Stimulated activated CD4-positive, alpha-beta T cell treated with anti-CD3 and anti-CD28 coated beads, Interleukin-1b, Interleukin-23, amount 100 ng/mL, for 1 hour (primary cell): ENCODE measurements at places on chromosomes 6 and 20.

DNA sequence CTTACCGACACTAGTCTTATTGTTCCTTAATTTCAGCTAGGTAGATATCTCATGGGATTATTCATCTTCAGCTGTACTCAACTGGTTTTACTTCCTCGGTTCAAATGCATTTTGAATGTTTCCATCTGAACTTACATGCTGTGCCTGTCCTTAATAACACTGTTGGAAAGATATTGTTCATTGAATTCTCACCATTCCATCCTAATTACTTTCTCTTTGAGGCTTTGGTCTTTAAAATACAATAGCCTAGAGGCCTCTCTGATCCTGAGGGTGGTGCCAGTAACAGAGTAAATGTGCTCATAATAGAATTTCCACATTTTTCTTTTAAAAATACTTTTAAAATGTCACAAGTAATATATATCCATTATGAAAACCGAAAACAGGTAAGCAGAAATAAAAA is 54.0 kb downstream of the IL20RA start:
- DNase-seq: no peak

DNA sequence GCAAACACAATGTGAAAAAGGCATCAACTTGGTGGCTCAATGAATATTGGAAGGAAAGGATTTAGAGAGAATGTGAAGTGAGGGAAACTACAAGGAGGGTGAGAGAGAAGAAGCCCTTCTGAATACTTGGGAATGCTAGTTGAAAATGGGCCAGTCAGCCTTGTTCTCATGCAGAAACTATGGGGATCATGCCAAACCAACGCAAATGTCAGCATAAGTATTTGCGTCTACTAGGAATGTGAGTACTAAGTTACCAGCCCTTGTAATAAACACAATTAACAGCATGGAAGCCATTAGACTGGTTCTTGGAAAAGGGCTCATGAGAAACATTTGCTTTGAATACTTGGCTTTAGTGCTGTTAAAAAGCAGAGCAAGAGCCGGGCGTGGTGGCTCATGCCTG is 54.9 kb upstream of the AIG1 start:
- no peak for DNase-seq

DNA sequence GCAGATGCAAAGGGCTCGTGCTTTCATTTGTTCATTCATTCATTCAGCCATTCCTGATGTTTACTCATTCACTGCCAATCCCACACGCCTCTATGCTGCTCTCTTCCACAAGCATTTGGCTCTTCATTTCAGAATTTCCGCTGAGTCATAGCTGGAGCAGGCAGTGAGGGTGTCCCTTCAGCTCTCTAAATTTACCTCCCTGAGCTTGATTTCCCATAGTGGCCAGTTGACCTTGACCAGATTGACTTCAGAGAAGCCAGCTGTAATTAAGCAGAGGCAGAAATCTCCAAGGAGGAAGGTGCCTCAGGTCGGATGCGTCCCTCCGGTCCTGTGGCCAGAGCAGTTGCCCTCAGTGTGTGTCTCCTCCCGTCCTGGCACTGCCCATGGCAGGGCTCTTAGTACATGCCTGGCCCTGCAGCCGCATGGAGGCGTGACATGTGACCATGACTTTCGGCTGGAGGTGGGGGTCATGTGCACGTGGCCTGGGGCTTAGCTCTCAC is 267.2 kb upstream of the ECI2 start:
- DNase-seq: no peak

DNA sequence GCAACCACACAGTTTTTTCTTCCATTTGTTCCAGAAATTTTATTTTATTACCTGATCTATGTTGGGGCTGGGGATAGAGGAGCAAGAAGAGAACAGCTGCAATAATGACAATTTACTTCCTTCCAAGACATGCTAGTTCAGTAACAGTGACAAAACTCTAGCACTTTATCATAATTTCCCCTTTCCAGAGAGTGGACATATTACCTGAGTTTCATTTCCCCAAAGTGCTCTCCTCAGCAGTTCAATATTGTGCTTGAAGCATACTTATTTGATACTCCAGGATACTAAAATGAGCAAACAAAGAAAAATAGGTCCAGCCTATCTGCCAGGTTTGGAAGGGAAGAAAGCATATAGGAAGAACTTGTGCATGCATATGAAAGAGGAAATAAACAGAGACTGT is 157.7 kb downstream of the ID4 start:
- no peak for DNase-seq

DNA sequence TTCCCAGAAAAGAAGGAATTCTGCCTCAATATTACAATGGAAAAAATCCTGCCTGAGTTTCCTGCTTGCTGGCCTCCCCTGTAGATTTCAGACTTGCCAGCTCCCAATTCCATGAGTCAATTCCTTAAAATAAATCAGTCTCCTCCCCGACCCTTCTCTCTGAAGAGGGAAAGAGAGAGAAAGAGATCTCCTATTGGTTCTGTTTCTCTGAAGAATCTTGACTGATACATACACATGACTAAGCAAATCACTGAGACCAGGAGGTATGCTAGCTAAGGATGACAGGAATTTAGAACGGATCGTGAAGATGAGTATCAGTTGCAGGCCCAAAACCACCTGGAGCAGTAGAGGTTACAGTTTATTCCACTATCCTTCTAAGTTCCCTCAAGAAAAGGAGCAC is 11.3 kb upstream of the RBM24 start:
- DNase-seq: no peak

GRCh38 chr6:134596191-134596590 is 278.3 kb upstream of the SGK1 start:
- DNase-seq: no peak

DNA sequence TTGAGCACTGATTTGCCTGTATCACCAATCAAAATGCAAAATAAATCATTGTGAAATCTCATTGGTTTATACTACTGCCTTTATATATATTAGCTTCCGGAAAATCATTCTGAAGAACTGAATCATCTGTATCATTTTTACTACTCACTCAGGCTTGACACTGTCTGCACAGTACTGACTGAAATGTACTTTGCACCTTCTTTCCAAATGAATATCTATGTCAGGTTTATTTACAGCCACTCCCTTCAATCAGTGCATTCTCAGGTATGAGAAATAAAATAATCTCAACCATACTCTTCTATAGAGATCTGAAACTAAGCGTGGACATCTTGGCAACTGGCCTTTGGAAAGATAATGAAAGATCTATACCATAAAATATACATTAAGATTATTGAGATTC is 2.7 kb downstream of the KHDRBS2 start:
- DNase-seq: no peak

DNA sequence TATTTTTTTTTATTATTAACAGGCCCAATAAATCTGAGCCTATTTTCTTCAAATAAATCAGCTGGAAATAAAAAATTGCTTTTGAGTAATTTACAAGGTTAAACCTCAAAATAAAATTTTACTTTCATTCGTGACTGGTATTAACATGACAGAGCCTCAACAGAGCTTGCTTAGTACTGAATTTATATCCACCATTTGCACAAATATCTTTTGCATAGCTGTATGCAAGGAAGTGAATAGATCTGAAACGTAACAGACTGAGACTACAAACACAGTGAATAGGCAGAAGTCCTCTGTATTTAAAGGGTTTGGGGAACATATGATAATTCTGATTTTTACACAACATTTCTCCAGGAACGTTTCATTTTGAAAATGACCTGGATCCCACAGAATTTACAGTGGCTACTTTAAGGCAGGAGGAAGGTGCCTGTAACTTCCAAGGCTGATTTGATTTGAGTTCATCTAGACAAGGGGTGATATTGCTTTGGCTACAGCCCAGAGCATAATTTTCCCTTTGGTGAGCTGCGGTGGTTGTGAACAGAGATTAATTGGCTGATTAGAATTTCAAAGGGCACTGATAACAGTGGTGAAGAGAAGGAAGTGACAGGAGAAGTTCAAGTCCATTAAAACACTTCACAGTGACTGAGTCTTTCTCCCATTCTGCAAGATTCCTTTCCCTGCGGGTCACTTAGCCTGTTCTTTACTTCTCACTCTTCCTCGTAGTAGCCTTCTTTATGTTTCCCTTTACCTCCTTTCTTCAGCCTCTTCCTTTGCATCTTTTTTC is 121.2 kb upstream of the SASH1 start:
- DNase-seq: no peak

DNA sequence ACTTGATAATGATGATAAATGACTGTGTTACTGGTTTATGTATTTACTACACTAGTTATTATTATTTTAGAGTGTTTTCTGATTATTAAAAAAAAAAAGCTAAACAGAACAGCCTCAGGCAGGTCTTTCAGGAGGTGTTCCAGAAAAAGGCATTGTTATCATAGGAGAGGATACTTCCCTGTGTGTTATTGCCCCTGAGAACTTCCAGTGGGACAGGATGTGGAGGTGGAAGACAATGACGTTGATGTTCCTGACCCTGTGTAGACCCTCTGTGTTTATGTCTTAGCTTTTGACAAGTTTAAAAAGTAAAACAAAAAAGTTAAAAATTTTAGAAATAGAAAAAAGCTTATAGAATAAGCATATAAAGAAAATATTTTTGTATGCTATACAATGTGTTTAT is 49.1 kb downstream of the NCOA7 start:
- no peak for DNase-seq

GRCh38 chr6:143401636-143402370 is 48.7 kb downstream of the ADAT2 start:
- no peak for DNase-seq

- DNase-seq: no peak
Measured at GRCh38 chr6:159126590-159126989, 42.6 kb upstream of the FNDC1 start.

DNA sequence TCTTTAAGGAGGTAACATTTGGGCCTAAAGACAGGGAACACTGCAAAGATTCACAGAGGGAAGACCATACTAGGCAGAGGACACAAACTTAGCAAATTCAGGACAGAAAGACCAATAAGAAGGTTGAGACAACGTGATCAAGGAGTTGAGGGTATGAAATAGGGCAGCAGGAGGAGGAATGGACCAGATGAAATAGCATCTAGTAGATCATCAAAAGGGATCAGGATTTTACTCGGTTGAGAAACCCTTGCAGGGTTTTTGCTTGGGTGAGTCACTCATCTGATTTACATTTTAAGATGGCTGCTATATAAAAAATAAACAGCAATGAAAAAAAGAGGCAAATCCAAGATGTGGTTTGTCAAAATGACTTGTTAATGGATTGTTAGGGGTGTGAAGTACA is 4.7 kb downstream of the BCLAF1 start:
- DNase-seq: no peak

- no peak for DNase-seq
Measured at GRCh38 chr6:144148886-144149285, 1.4 kb upstream of the STX11 start.

GRCh38 chr20:58603721-58604120 is 47.4 kb upstream of the STX16 start:
- DNase-seq: no peak

DNA sequence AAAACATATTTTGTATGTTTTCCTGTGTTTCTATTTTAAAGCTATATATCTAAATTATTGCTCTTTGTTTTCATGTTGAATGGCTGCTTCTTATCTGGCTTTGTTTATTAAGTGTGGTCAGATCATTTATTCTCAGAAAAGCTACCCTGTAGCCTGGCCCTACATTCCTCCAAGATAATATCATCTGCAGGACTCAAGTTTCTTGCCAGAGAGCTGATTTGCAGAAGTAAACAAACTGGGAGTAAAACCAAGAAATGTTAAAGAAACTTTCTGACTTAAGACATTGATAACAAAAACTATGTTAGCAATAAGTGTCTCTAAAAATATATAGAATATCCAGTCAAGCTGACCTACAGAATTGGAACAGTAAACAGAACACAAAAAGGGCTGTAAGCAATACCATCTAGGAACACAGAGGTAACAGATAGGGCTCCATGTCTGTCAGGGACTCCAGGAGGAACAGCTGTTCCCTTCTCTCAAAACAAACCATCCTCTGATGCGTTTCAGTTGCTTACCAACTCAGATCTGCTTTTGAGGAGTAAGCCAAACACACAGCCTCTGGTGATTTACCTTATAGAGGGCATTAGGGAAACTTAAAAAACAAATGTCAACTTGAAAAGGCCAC is 17.5 kb upstream of the CEP85L start:
- no peak for DNase-seq

- DNase-seq: no peak
Measured at GRCh38 chr6:158589366-158589765, 29.5 kb downstream of the TMEM181 start.

DNA sequence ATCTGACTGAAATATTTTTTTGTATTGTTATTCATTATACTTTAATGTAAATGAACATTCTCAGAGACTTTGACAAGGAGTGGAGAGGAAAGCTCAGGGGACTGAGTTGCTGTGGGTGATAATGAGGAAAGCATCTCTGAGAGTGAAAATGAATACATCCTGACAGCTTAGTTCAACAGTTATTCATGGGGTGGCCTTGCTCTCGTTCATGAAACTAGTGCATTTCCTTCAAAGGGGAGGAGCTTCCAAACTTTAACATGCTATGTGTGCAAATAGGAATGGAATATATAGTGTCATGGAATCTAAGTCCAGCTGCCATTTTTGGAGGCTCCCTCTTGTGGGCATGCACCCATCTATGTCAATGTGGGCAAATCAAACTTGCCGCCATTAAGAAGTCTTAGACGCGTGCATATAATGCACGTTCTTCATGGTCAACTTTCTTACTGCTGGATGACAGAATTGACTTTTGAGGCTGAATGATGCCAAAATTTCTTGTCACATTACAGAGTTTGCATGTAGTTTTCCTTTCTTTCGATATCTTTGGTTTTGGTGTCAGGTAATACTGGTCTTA is 124.3 kb upstream of the TMEM170B start:
- DNase-seq: no peak

GRCh38 chr20:57025666-57026224 is 240.7 kb downstream of the BMP7 start:
- no peak for DNase-seq

DNA sequence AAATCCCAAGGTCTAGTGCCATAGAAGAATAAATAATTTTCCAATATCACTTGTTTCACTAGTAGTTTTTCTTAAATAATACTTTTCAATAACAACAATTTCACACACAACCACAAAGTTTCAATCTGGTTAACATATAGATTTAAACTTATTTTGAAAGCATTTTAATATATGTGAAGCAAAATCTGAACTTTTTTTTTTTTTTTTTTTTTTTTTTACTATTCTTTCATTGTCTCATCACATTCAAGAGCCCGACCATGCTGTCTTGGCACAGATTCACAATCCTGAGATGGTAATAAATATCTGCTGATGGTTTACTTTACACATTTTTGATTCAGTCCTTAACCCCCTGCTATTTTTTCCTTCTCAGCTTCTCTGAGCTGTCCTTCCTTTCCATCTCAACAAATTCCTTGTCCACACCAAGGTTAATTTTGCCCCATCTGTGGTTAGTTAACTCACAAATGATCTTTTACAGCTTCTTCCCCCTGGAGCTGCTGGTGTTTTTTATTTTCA is 262.8 kb downstream of the TMEM242 start:
- DNase-seq: no peak
